ENCODE measurements at places on chromosomes 3 and 15.

DNA sequence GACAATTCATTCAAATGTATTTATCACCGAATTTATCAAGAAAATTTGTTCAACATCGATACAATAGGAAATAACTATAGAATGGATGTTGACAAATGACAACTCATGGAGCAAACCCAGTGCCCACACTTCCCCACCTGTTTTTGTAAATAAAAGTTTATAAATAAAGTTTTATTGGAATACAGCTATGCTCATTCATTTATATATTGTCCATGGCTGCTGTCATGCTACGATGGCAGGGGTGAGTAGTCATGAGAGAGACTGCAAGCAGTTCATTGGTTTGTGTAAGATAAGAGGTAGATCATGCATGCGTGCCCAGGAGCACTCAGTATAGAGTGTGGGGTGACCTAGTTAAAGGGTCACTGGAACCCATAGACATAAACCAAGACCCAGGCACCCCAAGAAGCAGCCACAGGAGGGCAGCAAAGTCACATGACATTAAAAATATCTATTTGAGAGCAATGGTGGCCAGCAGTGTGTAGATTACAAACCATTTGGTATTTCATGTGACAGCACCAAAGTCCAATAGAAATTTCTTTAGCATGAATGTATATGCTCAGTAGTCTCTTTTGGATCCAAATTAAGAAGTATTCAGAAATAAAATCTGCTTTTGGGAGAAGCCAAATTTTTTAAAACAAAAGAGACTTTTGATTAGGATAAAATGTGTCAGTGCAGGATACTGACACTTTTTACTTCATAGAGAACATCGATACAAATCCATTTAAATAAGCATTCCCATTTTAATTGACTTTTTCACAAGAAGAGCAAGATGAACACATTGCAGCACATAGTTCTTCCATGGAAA, 794.8 kb downstream of the MCTP2 start:
- no peak for DNase-seq

- no peak for DNase-seq
Measured at GRCh38 chr3:188041193-188041592, 112.8 kb upstream of the LPP start.

GRCh38 chr15:49918121-49918520, 200.9 kb downstream of the ATP8B4 start:
- DNase-seq = no peak

GRCh38 chr3:104190681-104191080, 1176.0 kb upstream of the ALCAM start:
- no peak for DNase-seq

DNA sequence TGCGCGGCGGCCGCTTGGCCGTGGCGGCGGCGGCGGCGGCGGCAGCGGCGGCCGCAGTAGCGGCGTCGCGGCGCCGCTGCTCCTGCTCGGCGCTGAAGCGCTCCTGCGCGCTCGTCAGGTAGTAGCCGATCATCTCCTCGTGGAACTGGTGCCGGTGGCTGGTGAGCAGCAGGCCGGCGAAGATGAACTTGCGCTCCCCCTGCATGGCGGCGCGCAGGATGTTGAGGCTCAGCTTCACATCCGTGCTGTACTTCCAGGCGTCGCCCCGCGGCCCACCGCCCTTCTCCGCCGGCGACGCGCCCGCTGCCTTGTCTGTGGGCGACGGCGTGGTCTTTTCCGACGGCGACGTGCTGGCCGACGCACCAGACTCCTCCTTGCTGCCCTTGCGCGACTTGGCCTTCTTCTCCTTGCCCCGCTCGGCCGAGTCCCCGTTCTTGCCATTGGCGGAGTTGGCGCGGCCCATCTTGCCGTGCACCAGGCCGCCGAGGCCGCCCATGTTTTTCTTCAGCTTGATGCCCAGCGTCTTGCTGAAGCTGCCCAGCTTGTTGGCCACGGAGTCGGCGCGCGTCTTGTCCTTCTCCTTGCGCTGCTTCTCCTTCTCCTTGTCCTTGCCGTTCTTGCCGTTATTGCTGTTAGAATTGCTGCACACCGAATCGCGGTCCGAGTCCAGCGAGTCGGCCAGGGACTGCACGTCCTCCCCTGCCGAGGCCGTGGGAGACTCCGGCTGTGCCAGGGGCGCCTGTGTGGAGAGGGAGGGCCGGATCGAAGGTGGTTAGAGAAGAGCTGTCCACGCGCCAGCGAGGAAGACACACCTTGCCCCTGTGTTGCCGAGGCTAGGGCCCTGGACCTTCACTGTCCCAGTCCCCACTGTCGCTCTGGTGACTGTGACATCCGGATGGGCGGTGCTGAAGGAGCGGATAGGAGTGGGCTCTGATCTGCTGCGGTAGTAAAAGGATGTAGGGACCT, 157.6 kb downstream of the KLF13 start:
- no peak for DNase-seq

DNA sequence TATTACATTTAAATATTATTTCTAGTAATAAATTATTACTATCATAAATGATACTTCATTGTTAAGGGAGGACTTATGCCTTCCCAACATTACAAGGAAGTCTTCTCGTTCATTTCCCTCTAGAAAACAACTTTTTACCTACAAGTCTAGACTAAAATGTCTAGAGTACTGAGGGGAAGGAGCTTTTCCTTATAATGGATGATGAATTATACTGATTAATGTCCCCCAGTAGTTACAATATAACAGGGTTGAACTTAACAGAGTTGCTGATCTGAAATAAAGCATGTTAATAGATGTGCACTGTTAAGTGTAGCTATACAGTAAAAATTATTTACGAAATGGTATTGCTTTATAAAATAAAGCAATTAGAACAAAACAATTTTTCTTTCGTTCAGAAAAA, 2.7 kb upstream of the MNS1 start:
- no peak for DNase-seq

DNA sequence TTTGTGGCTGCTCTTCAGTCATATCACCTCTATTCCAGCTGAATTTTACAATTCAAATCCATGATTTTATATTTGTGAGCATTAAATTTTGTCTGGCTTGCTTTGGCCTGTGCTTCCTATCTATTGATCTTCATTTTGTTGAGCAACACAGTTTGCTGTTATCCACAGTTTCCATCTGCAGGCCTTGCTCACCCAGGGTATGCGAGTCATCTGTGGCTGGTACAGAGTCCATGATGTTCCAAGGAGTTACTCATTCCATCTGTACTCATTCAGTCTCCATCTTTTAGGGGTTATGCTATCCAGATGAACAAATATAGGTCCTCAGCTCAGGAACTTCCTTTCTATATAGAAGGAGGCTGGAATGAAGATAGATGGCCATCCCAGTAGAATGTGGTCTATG, 70.1 kb upstream of the CCK start:
- no peak for DNase-seq

DNA sequence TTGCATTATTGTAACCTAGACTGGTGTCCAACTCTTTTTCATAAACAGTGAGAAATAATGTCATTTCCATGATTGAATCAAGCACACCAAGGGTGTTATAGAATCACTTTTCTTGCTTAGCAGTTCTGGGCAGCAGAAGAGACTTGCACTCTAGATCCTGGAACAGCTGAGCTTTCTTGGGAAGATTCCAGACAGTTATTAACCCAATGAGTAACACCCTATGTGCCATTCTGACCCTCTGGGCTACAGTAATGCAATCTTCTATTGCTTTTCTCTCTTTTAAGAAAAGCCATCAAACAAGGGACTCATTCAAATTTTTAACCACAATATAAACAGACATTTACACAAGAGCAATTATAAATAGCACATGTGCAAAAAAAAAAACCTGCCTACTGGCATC, 39.3 kb upstream of the USP3 start:
- DNase-seq = no peak

DNA sequence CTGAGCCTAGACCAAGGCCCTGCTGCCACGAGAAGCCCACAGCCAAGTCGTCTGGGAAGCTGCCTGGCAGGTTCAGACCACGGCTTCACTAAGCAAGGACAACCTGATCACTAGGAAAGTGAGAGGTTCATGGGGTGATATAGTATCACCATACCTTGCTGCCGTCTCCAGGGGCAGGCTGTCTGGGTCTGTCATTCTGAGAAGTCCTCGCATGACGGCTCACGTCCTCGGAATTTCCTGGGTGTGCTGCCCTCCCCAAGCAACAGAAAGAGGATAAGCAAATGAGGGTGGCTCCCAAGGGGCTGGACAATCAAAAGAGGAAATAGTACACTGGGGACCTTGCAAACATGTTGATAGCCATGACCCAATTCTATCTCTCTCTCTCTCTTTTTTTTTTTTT, 207.4 kb upstream of the IGF1R start:
- no peak for DNase-seq

- no peak for DNase-seq
Measured at GRCh38 chr3:112119962-112120836, 12.8 kb downstream of the GCSAM start.

GRCh38 chr3:105593315-105593714, 226.6 kb downstream of the ALCAM start:
- no peak for DNase-seq

- no peak for DNase-seq
Measured at GRCh38 chr3:71225951-71226564, 357.5 kb downstream of the FOXP1 start.

- DNase-seq = no peak
Measured at GRCh38 chr3:115350606-115351005, 203.5 kb upstream of the ZBTB20 start.

DNA sequence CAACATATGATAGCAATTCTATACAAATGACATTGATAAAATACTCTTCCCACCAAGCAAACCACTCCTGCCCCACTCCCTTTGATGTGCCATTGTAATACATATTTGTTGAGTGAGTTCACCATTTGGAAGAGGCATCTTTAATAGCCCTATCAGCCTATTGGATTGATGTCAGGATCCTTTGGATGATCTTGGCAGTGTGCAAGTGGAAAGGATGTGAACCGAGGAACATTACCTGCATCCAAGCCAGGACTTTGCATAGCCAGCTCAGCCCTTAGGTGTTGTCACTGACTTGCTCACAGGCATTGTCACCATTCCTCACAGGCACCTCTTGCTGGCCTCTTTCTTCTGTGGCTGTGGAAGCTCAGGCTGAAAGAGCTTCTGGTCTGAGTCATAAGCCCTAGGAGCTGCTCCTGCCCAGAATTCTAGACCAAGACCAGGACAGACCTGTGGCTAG, 16.5 kb upstream of the TIMP4 start:
- no peak for DNase-seq

All from T47D (cell line).